ENCODE measurements at places on chromosomes 4 and X. TPM values are rescaled to one million over a fixed set of nuclear protein-coding genes. Genes with fewer than 3 reads are reported as not detected.

Gene CENPVL3
- total RNA-seq = not detected

Gene IL9R
- total RNA-seq = 0.15 TPM

Gene SLC25A14
- total RNA-seq = 8.5 TPM

Gene FRMD7
- not detected for total RNA-seq

Gene ETDA
- total RNA-seq = not detected

Gene USP17L10
- total RNA-seq = not detected

- ATAC-seq = no peak
Observed at GRCh38 chrX:24513416-24513815, 48.3 kb downstream of the PDK3 start.

GRCh38 chr4:4887426-4887825 lies 28.0 kb downstream of the MSX1 start:
- ATAC-seq = no peak

GRCh38 chr4:154560419-154560801 lies 2.4 kb upstream of the FGB start:
- no peak for ATAC-seq
